ENCODE measurements at places on chromosomes 3 and 15. TPM values are rescaled to one million over a fixed set of nuclear protein-coding genes. Genes with fewer than 3 reads are reported as not detected.

FBXO40 gene
- 0.08 TPM for total RNA-seq

ANKRD34C gene
- 0.07 TPM for total RNA-seq

DNA sequence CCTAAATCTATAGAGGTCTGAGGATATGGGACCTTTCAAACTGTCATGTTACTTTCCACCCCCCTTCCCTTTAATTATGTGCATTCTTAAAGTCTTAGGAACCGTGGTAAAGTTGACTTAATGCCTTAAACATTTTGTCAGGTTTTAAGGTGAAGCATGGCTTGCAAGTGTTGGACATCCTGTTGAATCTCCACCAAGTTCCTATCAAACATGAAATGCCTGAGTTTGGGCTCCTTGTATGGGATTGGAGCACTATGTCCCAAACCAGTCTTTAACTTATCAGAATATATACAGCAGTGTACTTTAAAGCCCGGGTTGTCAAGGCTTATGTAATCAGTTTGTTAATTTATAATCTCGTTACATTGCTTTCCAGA, 1.1 kb downstream of the SNRK start:
- no peak for DNase-seq

DNA sequence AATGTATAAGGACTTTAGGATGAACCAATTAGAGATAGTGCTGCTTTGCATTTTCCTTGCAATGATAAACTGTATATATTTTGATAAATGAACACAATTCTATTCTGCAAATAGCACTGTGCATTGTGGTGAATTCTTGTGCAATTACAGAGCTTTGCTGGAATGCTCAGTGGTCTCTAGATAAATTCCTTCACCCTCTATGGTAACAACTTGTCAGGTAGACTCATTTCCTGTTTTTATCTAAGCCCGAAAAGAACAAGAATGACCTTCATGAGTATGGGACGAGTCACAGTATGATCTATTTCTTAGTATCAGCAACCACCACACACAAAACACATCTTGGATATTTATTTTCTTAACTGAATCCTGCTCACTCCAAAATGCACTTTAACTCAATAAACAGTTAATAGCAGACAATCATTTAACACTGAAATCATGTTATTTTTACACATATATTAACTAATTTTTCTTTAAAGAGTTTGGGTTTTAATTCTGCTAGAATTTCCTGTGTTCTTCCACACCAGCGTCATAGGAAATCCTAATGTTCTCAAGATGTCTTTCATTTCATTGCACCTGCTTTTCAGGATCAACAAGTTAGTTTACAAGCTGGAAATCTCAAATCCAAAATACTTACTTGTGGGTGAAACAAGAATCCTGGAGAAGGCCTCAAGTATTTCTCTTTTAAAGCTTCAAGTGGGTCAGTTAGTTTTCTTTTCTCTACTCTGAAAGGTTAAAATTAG, 551.2 kb downstream of the MECOM start:
- DNase-seq: no peak

GRCh38 chr15:33671456-33671855, 296.8 kb upstream of the CHRM5 start:
- DNase-seq: no peak

GRCh38 chr3:64264501-64265109, 39.3 kb upstream of the PRICKLE2 start:
- no peak for DNase-seq

CHAC1 gene
- total RNA-seq: 78.5 TPM

COL6A5 gene
- not detected for total RNA-seq

- no peak for DNase-seq
Observed at GRCh38 chr15:63381301-63382204, at the start of gene CA12. Gene CA12, minus strand, starts transcription at chr15:63381846. Its CDS starts 126 bp downstream, at chr15:63381720.

GRCh38 chr3:124700880-124701684, 29.2 kb upstream of the UMPS start:
- no peak for DNase-seq

- no peak for DNase-seq
Observed at GRCh38 chr3:152834191-152834775, 648 bp upstream of the P2RY1 start.

TMEM44 gene
- total RNA-seq: 14.5 TPM

PHC3 gene
- 52.6 TPM for total RNA-seq

DNA sequence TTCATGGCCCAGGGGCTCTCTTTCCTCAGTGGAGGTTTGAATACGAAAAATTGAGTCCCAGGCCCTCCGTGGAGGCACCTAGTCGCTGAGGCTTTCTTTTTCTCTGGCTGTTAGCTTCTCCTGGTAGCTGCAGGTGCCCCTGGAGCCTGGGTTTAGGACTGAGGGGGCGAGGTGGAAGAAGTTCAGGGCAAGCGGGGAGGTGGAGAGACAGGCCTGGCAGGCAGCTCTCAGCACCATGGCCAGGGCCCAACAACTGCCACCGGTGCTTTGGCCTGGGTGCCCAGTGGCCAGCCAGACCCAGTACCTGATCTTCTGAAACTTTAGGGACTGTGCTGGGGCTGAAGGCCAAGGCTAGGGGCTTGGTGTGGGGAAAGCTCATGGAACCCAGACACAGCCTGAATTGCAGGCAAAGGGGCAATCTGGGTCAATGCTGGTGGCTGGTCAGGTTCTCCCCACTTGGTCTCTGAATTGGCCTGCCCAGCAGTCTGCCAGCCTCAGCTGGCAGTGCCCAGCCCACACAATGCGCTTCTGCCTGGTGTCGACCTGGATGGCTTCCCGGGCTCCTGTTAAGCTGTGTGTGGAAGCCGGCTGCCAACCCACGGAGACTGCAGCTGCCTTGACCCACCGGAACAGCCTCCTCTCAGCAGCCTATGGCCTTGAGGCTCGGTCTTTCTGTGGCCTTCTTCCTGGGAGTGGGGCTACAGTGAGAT, 30.3 kb upstream of the POLG start:
- DNase-seq: no peak

PGBD4 gene
- total RNA-seq: 1.6 TPM

DNA sequence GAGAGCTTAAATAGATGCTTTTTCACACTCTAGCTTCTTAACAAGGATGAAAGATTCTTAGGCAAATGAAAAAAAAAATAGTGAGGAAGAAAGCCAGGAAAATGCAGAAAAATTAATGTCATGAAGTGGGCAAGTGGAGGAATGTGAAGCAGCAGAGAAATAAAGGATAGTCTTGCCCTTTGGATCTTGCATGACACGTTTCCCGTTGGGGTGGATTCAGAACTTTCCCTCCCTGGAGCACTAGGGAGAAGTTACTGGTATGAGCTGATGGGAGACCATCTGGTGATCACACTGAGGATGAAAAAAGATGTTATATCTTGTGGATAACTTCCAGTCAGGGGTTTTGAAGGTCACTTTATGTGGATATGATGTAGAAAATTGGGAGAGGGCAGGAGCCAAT, 361.8 kb upstream of the ROPN1 start:
- no peak for DNase-seq

CCDC13 gene
- total RNA-seq: not detected

GRCh38 chr3:39146083-39146501, 7.3 kb downstream of the CSRNP1 start:
- no peak for DNase-seq

CP gene
- total RNA-seq: not detected

DNA sequence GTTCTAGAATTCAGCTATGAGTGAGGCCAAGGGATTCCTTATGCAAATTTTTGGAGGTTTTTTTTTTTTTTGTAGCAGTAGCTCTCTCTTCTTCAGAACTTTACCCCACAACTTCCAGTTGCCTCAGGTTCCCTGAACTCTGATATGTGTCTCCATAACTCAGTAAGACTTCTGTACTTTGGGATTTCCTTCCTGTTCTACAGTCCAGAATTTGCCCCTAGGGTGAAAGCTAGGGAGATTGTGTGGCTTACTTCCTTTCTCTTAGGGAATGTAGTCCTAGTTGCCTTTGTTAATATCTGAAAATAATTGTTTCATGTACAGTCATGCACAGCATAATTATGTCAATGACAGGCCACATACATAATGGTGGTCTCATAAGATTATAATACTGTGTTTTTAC, 30.8 kb downstream of the LRRC28 start:
- no peak for DNase-seq

- no peak for DNase-seq
Observed at GRCh38 chr15:87243474-87243873, 1013.1 kb downstream of the NTRK3 start.

DNA sequence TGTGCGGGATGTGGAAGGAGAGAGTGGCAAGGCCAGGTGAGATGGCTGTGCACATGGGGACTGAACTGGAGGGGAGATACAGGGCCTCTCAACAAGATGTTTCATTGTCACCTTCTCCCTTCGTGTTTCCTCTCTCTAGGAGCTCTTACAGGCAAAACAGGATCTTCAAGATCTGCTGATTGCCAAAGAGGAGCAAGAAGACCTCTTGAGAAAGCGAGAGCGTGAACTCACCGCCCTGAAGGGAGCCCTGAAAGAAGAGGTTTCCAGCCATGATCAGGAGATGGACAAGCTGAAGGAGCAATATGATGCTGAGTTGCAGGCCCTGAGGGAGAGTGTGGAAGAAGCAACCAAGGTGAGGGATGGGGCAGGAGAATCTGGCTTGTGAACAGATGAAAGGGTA, 85.2 kb downstream of the CGNL1 start:
- no peak for DNase-seq

- DNase-seq: no peak
Observed at GRCh38 chr3:123341-123740, 73.2 kb upstream of the CHL1 start.

- DNase-seq: no peak
Observed at GRCh38 chr3:151120409-151120808, 34.9 kb downstream of the MED12L start.

GRCh38 chr15:36432161-36432560, 147.3 kb upstream of the CDIN1 start:
- no peak for DNase-seq

GOLGA6L7 gene
- not detected for total RNA-seq

C3orf85 gene
- total RNA-seq: not detected

GRCh38 chr3:152772674-152773225, 62.2 kb upstream of the P2RY1 start:
- DNase-seq: no peak

DNA sequence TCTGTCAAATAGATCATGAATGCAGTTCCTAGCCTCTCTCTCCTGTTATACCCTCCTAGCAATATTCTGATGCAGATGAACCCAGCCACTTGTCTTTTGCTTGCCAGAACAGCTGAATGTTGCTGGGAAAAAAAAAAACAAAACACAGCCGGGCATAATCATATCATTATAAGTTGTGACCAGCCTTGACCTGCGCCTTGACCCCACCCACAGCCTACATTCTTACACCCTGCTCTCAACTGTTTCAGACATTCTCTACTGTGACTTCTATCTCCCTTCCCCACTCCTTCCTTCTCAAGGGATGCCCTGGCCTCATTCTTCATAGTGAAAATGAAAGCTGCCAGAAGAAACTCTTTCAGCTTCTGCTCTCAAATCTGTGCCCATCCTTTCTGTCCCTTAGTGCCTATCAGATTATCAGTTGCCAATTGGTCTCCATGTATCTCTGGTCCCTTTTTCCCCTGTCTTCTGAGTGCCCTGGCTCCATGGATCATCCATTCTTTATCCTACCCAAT, 389.1 kb upstream of the TPRG1 start:
- DNase-seq: no peak

DNA sequence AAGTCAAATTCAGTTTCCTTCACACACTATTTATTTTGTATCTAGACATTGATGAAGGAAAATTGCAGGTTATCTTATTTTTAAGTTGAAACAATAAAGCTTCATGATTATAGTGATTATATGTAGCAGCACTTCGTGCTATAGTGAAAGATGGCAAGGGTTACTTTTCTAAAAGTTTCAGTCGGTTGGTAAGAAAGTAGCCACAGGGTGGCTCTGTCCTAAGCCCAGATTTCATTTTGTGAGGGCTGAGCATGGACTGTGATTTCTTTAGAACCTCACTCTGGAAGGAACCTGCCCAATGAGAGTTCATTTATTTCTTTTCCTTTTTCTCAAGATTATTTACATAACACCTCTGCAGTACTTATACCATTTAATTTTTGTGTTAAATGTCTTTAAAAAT, 66.5 kb downstream of the NME9 start:
- no peak for DNase-seq

MESP1 gene
- total RNA-seq: 2.7 TPM

- DNase-seq: no peak
Observed at GRCh38 chr3:22210693-22211092, 459.7 kb upstream of the ZNF385D start.
